ENCODE measurements at places on chromosomes 13 and 19.

- no peak for DNase-seq
Observed at GRCh38 chr19:40217934-40218890, at the start of gene TTC9B. Gene TTC9B, minus strand, starts transcription at chr19:40218384. Its CDS starts 3 bp downstream, at chr19:40218381.

- no peak for DNase-seq
Observed at GRCh38 chr19:343941-344624, 513 bp downstream of the MIER2 start.

DNA sequence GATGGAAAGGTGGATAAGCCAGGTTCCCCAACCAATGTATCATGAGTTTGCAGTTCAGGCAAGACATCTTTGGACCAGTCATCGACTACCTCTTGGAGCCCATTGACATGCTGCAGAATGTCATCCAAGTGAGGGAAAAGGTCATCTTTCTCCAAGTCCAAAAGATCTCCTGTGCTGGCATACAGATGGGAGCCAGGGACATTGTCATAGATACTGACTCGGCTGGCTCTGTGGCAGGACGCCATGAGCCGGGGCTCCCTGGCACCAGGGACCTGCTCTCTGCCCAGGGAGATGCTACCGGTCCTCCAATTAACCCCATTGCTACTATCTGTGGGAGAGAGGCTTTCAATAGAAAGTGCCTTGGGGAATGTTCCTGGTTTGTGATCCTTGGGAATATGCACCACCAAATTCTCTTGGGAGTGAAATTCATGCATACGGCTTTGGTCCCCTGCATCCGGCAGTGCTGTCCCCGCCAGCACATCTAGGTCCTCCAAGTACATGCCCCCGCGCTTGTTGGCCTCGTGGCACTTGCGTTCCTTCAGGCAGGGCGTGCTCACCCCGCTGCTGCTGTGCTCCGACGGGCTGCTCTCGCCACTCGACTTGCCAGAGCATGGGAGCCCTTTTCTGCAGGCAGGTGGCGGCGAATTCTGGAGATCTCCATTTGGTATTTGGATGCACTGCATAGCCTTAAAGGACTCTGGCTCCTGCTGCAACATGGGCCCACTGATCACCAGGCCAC lies 113.0 kb downstream of the KL start:
- DNase-seq: no peak

DNA sequence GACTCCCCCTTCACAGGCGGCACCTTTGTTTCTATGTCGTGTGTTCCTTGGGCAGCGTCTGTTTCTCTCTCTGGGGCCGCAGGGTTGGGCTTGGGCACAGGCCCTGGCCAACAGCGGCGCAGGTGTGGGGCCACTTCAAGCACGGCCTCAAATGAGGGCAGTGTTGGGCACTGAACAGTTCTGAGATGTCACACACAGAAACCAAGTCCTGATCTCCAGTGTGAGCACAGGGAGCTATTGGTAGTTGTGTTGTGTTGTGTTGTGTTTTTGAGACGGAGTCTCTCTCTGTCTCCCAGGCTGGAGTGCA lies 42.7 kb downstream of the GATAD2A start:
- no peak for DNase-seq

GRCh38 chr13:70814684-70815083 lies 706.4 kb upstream of the KLHL1 start:
- DNase-seq: no peak

GRCh38 chr13:106986687-106987426 lies 418.9 kb upstream of the ARGLU1 start:
- no peak for DNase-seq

GRCh38 chr19:50972795-50973376 lies 3.5 kb upstream of the KLK6 start:
- DNase-seq: no peak

Data from epithelial cell of proximal tubule (primary cell).